ENCODE measurements at places on chromosomes 3 and 15.

DNA sequence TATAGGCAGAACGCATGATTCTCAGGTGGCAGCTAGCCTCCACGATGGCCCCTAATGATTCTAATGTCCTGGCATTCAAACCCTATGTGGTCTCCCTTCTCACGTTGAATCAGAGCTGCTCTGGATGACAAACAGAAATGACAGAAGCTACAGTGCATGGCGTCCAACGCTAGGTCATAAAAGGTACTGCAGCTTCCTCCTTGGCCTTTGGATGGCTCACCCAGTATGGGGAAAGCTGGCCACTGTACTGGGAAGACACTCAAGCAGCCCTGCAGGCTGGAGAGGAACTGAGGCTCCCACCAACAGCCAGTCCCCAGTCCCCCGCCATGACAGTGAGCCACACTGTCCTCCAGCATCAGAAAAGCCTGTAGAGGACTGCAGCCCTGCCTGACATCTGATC is 286.3 kb downstream of the FAM43A start:
- no peak for DNase-seq

- no peak for DNase-seq
Observed at GRCh38 chr15:85298366-85298765, 82.0 kb upstream of the AKAP13 start.

- no peak for DNase-seq
Observed at GRCh38 chr3:69231929-69232440, 109.6 kb upstream of the LMOD3 start.

DNA sequence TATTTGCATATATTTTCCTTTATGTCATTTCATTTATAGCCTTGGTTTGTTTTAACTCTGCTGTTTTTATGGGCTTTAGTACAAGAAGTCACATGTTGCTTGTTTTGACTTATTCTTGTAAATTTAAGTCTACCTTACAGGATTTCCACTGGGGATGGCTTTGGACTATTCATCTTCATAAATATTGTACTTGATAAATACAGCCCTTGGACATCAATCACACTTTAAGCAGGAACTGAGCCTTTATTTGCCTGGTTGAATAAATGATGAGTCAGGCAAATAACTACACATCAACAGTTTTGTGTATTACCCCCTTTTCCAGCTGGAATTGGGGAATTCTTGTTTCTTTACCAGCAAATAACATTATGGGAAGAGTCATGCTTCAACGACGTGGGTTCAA is 286.0 kb downstream of the CNTN3 start:
- DNase-seq, result no peak

DNA sequence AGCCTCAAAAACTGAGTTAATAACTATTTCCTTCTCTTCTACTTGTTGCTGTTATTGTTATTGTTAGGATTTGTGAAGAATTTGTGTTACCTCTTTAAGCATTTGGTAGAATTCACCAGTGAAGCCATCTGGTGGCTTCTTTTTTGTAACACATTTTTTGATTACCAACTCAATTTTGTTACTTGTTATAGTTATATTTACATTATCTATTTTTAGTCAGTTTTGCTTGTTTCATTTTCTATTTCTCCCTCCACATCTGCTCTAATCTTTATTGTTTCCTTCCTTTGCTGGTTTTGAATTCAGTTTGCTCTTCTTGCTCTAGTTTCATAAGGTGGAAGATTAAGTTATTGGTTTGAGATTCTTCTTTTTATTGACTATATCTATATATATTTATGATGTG is 3.7 kb upstream of the SLC9C1 start:
- no peak for DNase-seq

- DNase-seq, result no peak
Observed at GRCh38 chr15:64383760-64384159, 2.5 kb upstream of the PCLAF start.

DNA sequence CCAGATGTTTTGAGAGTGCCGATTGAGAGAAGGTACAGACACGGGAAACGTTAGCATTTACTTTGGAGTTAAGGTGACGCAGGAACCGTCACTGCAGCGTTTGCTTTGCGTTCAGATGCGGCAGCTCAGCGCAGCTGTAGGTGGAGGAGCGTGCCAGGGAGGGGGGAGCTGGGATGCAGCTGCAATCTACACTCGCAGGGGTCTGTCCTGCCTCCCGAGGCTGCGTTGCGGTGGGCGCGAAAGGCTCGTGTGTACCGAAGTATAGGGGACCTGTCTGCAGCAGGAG is 425 bp upstream of the FYTTD1 start:
- DNase-seq, result peak; percentile 62

- DNase-seq, result no peak
Observed at GRCh38 chr3:184778426-184779332, 33.3 kb upstream of the VPS8 start.

GRCh38 chr3:52435246-52436101 is 9.4 kb downstream of the SEMA3G start:
- DNase-seq, result no peak

DNA sequence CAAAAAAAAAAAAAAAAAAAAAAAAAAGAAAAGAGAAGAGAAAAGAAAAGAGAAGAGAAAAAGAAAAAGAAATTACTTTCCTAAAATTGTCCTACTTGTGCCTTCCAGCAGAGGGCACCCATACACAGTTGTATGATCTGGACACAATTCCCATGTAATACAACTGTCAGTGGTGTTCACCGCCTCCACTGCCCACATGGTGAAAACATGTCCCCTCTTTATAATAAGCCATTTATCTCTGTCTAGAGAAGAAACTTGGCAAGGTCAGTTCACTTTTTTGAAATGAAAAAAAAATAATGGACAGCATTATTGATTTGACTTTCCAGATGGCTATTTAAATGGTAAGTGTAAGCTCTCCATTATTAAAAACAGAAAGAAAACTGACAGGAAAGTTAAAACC is 459.4 kb downstream of the GBE1 start:
- peak; percentile 11 for DNase-seq

DNA sequence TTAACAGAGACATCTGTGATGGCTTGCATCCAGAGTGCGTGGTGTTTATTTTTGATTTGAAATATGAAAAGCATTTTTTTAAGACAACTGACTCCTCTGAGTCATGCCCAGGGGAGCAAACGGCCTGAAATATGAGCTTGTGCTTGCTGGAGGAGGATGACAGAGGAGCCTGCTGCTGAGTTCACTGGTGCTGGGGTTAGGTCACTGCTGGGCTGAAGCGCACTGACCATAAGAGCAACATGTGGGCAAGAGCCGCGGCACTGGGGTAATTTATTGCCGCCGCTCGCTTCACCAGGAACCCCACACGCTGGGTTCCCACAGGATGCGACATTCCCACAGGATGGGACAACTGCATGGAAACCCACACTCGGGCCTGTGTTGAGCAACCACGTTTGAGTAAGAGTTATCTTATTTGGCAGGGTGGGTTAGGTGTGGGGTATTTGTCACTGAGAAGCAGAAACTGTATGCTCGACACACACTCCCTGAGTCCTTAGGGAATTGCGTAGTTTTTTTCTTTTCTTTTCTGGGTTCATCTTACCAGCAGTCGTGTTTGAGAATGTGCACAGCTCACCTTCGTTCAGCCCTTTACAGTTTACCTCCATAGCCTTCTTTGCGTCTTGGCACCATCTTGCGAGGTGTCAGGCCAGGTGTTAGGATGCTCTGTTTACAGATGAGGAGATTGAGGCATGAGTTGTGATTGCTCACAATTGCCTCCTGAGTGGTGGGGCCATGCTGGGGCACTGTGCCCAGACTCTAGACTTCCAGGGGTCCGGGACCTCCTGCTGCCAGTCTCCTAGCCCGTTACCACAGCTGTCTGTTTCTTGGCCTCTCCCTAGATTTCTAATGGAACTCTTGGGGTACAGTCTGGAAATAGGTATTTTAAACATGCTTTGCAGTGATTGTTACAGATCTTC is 60.4 kb downstream of the SMAD3 start:
- DNase-seq, result peak; percentile 68

- DNase-seq, result no peak
Observed at GRCh38 chr3:188192034-188192433, 38.1 kb downstream of the LPP start.

GRCh38 chr3:13656584-13657301 is 107.8 kb downstream of the FBLN2 start:
- no peak for DNase-seq

- no peak for DNase-seq
Observed at GRCh38 chr3:42699511-42699971, 3.1 kb downstream of the HHATL start.

DNA sequence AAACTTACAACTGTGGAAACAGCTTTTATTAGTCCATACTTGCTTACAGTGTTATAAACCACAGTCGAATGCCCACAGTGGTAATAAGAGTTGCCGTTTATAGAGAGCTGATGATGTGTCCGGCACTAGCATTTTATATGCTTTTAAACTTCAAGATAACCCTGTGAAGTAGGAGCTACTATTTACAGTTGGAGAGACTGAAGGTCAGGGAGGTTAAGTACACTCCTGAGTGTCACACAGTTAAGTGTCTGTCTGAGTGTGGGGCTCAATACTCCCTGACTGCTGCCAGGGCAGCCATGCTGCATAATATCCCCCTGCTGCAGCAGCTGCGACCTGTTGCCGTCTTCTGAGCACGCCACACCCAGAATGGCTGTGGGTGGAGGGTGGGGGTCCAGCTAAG is 89.9 kb upstream of the TNFAIP8L3 start:
- no peak for DNase-seq

GRCh38 chr3:3628676-3629328 is 170.4 kb upstream of the LRRN1 start:
- DNase-seq, result no peak

DNA sequence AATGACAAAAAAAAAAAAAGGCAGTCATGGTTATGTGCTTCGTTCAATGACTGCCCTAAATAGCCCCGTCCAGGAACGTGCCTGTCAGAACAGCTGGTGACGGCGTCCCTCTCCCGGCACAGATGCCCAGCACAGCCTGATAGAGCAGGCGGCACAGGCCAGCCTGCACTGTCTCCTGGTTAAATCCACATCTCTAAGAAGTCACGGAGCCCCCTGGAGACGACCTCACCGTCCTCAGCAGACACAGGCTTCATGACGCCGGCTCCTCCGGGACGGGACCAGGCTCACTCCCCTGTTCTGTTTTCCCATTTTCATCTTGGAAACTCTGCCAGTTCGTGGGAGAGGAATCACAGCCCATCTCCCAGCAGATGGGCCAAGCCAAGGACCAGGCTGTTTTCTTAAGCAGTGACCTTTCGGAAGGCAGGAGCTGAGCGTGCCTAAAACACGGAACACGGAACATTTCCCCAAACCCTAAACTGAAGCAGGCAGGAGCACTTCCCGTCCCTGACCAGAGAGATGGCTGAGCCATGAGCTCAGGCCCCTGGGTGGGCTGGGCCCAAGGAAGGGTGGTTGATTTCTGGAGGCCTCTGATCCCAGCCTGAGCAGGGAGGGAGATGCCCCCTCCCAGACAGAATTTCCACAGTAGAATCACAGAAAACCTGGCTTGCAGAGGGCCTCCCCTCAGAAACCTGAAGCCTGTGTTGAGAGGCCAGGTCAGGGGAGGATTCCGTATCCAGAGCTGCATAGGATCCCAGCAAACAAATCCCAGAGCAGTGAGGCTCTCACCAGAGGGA is 35.9 kb downstream of the ADCY5 start:
- no peak for DNase-seq

GRCh38 chr3:14289590-14290461 is 111.2 kb downstream of the LSM3 start:
- no peak for DNase-seq

GRCh38 chr15:64687172-64687571 is 88.2 kb downstream of the RBPMS2 start:
- DNase-seq, result no peak

DNA sequence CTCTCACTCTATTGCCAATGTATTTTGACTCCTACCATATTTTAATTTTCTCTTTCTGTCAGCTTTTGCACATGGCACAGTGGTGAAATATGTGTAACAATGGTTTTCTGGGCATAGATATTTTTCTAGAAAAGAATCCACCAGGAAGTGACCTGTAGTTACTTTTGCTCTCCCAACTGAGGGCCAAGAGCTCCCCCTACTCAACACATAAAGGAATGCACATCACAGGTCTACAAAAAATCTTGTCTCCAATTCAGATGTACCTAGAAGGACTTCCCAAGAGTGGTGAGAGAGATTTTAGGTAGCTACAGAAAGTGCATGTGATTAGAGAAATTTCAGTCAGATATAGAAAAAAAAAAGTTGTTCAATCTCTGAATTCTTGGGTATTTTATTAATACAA is 15.6 kb downstream of the CPA3 start:
- DNase-seq, result peak; percentile 4

DNA sequence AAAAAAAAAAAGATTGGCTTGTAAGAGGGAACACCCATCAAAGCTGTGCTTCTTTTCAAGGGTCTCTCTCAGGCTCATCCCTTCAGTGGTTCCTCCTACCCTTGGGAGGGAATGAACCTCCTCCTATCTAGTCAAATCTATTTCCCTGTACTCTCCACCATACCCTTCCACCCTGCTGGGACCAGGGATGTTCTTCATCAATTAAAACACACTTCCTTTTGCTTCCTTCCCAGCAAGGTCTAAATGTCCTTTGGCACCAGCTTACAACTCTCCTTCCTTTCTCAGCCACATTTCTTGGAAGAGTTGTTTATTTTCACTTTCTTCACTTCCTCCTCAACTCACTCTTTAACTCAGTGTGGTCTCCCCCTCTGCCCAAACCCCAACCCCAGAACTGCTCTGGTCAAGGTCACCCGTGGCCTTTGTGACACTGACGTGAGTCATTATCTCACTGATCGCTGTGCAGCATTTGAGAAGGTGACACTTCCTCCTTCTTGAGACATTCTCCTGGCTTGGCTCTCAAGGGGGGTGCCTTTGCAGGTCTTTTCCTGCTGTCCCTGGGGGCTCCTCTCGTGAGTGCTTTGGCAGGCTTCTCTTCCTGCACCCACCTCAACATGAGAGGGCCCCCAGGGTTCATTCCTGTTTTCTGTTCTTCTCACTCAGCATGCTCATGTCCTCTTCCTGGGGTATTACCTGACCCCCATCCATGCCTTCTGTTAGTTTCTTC is 210.5 kb upstream of the TLE3 start:
- DNase-seq, result peak; percentile 47

- no peak for DNase-seq
Observed at GRCh38 chr15:36925653-36926426, 174.5 kb downstream of the MEIS2 start.

- no peak for DNase-seq
Observed at GRCh38 chr15:93359425-93360131, 270.6 kb upstream of the RGMA start.

GRCh38 chr15:93997071-93997658 is 234.2 kb upstream of the MCTP2 start:
- DNase-seq, result peak; percentile 14

DNA sequence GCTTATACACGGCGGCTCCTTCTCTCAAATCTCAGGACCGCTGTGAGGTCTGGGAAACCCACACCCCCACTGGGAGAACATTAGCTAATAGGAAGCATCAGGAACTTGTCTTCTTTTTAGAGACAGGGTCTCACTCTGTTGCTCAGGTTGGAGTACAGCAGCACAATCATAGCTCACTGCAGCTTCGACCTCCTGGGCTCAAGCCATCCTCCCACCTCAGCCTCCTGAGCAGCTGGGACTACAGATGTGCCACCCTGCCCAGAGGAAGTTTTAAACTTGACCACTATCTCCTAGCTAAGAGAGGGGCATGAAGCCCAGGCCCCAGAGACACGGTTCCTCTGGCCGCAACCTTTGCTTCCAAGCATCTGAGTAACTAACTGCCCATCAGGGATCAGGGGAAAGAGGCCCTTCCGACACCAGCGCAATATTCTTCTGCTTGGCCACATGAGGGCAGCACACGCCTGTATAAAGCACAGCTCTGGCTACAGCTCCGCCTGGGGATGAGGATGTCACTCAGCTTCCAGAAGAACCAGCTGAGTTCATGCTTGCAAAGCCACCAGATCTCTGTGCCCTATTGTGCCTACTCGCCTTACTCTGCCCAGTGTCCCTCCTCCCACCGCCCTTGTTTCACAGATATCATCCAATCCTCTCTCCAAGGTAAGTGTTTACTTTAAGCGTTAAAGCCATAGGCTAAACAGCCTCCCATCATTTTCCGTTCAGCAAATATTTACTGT is 57.6 kb upstream of the SLC6A11 start:
- DNase-seq, result peak; percentile 77
